ENCODE measurements at places on chromosomes 3 and 15.

DNA sequence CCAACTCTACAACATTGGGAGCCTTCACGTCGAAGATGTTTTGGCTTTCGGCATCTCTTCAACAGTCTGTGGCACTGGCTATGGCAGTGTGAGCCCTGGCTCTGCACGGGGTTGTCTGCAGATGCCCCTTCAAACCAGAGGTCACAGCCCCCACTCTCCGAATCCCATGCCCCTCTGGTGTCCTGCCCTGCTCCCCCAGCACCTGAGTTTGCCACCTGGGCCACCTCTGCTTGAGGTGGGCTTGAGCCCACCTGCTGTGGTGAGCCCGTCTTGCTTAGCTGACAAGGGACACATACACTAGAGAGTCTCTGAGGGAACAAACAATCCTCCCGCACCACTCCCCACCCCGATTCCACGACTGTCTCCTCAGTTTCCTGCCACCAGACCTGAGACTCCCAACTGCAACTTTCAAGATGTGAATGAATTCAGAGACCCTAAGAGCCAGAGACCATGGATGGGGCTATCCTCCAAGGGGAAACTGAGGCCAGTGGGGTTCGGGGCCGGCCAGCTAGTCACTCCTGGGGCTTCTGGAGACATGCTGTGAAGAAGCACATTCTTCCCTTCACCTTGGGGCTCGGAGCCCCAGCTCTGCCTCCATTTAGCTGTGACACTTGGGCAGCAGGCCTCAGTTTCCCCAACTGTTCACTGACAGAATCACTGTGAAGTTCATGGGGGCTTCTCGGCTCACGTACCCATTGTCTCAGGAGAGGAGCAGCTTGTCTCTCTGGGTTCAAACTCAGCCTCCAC, 44.6 kb downstream of the TPRA1 start:
- DNase-seq = no peak

GRCh38 chr3:61624300-61624699, 62.9 kb downstream of the PTPRG start:
- no peak for DNase-seq

- DNase-seq = no peak
These were observed 7.1 kb upstream of the SLC6A20 start for GRCh38 chr3:45803252-45803935.

DNA sequence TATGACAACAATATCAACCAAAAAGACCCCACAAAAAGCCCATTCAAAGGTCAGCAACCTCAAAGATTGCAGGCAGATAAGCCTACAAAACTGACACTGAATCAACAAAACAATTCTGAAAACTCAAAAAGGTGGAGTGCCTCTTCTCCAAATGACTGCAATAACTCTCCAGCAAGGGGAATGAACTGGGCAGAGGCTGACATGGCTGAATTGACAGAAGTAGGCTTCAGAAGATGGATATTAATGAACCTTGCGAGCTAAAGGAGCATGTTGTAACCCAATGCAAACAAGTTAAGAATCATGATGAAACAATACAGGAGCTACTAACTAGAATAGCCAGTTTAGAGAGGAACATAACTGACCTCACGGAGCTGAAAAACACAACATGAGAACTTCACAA, 20.4 kb upstream of the SLC25A38 start:
- DNase-seq = no peak

DNA sequence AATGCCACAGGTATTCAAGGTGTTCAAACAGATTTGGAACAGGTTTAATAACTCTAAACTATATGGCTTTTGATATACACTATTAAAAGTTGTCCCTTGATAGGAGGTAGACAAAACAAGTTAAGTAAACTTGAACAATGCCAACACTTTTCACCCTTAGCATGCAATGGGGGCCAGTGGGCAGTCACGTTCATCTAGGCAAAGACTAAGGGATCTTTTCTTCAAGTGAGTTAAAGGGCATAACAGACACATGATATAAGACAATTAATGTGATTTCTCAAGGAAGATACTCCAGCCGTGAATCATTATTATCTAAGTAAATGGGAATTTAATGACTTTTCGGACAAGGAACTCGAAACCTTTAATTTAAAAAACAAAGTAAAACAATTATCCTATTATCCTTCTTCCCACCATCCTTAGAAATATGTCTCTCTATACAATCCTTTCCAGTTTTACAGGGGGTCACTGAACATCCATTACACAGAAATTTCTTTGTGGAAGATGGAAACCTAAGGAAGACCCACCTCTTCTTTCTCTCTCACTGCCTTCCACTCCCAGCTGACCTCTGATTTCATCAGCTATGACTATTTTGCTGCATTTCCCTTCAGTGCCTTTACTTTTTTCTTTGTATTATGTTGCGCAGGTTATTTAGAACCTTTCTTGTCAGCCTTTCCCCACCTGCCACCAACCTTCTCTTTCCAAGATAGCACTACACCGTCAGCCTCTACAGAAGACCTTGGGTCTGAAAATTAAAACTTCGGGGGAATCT, 1.5 kb downstream of the CLDN1 start:
- no peak for DNase-seq

GRCh38 chr3:152365766-152366593, 97.3 kb downstream of the MBNL1 start:
- no peak for DNase-seq

DNA sequence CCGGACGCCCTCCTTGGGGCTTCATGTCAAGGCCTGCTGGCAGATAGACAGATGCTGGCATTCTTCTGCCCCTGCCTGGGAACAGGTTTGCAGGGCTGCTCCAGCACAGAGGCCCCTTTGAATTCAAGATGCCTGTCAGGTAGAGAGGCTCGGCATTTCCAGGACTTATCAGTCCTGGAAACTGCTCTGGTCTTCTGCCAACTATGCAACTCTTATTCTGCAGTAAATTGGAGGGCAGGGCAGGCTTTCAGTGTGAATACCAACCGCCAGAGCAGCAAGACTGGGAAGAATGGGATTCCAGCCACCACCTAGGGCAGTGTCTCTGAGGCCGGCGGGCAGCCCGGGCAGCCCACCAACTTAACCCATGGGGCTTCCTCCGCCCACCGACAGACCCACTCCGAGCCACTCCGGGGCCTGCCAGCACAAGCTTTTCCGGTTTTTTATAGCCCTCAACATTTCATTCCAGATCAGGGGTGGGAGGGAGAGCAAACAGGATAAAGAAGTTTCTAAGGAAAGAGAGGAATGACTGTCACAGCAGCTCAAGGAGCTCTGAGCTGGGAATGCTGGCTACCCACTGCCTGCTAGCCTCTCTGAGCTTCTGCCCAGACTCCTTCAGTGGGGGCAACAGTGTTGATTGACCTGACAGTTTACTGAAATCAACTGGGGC, 140.9 kb downstream of the NTRK3 start:
- DNase-seq = no peak
